Left renal cortex interstitium (tissue), 4 donors: ENCODE measurements at places on chromosomes 2 and 18. TPM values are rescaled to one million over a fixed set of nuclear protein-coding genes. Genes with fewer than 3 reads are reported as not detected.

GRCh38 chr2:232327105-232328031 lies 51.2 kb upstream of the ALPP start:
- no peak for DNase-seq

NDUFS1 gene
- 74.5 TPM for polyA plus RNA-seq

GRCh38 chr2:48328159-48328809 lies 201.7 kb upstream of the STON1 start:
- no peak for DNase-seq

- DNase-seq = no peak
Measured at GRCh38 chr2:118498943-118499342, 348.5 kb downstream of the EN1 start.

LIPG gene
- 54.3 TPM for polyA plus RNA-seq

DNA sequence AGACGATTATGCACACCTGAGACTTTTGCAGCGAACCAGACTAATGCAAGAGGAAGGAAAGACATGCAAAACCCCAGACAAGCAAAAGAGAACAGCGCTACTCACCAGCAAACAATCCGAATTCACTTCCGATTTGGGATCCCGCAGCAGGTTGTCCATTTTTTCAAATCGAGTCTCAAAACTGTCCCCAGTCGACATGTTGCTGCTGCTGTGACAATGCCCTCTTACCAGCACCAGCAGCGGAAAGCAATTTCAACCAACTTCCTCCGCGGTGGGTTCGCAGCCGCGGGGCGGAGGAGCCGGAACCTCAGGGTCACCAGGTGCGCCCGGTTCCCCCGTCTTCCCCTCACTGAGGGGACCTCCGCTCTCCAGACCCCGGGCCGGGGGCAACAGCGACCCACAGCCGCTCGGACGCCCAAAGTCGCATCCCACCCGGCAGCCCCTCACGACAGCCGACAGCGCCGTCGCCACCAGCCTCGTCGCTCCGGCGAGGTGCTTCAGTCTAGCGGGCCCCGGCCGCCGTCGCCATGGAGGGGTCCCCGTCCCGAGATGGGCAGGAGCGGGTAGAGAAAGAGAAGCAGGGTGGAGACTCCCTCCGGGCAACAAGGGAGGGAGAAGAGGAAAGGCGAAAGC lies 784 bp downstream of the ROCK1 start:
- peak; percentile 37 for DNase-seq

GRCh38 chr2:49237867-49238603 lies 83.7 kb upstream of the FSHR start:
- no peak for DNase-seq

PARD6G gene
- polyA plus RNA-seq = 31.9 TPM

DNA sequence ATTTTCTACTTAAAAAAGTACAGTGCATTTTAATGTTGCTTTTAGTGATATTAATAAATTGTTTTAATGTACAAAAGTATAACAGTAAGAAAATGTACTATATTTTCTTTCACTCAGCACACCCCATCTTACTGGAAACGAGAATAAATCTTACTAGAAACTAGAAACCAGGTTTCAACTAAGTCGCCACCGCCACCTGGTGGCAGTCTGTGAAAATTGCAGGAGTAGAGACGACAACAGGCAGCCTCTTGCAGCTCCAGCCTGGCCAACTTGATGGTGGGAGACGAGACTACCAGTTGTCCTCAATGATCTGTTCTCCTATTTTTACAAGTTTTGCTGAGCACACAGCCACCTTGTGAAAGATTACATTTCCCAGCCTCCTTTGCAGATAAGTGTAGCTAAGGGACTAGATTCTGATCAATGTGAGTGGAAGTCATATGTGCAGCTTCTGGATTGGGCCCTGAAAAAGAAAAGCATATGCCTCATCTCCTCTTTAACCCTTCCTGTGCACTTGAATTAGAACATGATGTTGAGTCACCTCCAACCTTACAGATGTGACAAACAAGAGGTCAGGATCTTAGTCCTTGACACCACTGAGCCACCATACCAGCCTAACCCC lies 8.7 kb downstream of the OTOF start:
- no peak for DNase-seq

GALNT14 gene
- polyA plus RNA-seq = 38.5 TPM

- DNase-seq = no peak
Measured at GRCh38 chr2:190343089-190343535, 277 bp upstream of the INPP1 start.

DNA sequence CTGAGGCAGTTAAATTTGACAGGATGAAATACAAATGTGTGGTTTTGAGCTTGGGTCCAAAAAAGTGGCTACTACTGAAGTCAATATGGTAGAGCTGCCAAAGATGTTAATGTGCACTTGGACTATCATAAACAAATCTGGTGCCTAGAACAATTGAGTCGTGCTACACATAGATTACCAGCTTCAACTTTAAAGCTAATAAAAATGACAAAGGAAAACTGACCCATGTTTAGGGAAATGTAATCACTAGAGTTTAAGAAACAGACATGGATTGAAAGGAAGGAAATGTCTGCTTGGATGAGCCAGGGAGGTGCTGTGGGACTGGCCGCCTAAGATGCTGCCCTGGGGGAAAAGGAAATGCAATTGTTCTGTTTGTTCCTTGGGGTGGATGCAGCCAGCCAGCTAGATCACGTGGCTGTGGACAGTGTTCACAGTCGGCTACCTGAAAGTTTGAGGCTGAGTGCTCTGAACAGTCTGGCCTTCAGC lies 36.6 kb downstream of the CYB5A start:
- no peak for DNase-seq

- DNase-seq = no peak
Measured at GRCh38 chr2:47917276-47917961, 11.1 kb upstream of the FBXO11 start.

GRCh38 chr2:127342101-127342500 lies 45.7 kb downstream of the MAP3K2 start:
- no peak for DNase-seq

TXNL1 gene
- polyA plus RNA-seq = 97.0 TPM

DNA sequence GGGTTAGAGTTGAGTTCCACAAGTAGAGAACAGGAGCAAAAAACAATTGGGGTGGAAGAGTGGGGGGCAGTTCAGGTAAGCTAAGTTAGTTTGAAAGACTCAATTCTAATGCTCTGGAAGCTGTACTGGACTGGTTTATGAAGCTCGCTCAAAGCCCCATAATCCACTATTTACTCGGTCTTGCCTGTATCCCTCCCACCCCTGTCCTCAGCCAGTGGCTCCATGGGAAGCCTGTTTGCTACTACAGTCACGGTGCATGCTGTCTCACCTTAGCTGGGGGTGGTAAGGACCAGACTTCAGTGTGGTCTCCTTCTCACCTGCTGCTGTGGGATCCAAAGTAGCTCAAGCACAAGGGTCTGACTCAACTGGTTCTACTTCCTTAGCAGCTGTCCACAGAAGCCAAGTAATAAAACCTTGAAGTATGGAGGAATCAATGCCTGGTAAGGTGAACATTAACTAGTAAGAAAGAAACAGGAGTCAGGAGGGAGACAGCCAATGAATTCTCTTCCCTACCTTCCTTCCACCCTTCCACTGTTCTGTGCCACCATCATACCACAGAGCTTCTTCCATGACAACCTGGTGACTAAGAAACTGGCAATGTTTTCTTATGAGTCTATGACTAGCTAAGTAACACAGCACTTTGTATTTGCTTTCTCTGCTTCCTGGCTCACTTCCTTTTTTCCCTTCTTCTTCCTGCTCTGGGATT lies 230.8 kb downstream of the SRBD1 start:
- DNase-seq = no peak

- no peak for DNase-seq
Measured at GRCh38 chr2:211077216-211077767, 520.9 kb downstream of the CPS1 start.

GRCh38 chr2:19745318-19746136 lies 156.3 kb downstream of the TTC32 start:
- no peak for DNase-seq

DNA sequence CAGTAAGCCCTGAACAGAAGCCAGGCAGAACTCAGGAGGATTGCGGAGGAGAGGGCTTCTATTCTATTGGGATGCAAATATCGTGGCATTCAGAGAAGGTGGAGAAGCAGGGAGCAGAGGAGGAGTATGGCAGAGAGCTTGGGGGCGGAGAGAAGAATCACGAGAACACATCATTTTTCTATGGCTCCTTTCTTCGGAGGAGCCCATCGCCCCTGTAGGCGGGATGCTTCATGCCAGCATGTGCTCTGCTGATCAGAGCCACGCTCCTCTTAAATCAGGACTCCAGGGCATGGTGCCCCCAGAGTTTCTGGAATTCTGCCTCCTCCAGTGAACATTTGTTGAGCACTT lies 71.1 kb downstream of the CIB4 start:
- no peak for DNase-seq

DNA sequence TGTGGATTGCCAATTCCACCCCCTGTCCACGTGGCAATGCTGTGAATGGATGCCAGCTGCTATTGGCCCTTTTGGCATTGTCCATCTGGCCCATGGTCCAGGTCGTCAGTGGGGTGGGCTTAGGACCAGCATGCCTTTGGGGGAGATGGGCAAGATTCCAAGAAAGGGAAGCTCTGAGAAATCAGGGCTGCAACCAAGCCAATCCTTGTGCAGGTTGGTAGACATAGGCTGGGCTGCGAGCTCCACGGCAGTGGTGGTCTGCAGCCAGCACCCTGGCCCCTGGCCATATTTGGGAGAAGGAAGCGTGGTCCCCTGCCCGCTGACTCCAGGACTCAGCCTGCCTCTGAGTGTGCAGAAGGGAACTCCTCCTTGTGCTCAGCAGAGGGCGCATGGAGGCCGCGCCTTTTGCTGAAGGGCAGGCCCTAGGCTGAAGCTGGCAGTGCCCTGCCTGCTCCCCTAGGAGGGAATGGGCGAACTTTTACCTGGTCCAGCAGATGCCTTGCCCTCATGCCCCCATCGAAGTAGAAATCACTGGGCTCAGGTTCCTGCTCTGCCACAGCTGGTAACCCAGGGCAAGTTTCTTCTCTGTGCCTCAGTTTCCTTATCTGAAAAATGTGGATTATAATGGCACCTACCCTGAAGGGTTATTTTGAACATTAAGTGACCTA lies 5.4 kb downstream of the SPR start:
- no peak for DNase-seq

EFHD1 gene
- 53.7 TPM for polyA plus RNA-seq

DNA sequence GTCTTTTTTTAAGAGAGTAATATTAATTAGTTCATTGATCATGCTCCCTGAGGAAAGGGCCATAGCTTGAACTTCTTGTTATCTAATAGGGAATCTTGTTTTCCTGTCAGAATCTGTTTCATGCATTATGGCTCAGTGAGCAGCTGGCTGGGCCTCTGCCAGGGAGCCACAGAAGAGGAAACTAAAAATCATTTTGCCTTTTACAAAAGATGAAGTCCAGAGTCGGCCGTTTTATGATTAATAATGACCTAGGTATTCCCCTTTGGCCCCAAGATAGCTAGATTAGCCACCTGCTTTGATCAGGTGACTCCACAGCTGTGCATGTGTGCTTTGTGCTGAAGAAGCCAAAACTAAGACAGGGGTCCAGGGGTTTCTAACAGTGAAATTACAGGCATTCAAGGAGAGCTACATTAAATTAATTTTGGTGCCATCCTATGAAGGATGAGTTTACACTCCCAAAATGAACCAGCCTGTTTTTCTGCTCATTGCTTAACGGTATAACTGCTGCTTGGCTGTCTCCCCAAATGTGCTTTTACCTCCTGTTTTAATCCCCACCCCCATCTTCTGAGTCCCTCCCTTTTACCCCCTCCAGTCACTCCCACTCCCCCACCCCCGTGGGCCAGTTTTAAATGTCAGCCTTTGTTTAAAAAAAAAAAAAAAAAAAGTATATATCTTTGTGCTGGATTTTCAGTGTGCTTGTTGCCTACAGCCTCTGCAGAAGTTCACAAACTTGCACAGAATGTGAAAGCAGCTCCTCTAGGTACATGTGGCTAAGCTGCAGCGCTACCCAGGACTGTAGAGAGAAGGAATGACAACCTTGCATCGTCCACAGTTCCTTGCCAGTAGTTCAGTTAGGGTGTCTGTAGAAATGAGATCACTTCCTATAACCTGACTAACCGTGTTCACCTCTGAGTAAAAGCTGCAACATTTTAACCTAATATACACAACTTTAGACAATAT lies 93.1 kb downstream of the CABLES1 start:
- DNase-seq = no peak

GRCh38 chr2:19538411-19538963 lies 180.1 kb upstream of the OSR1 start:
- DNase-seq = no peak

- no peak for DNase-seq
Measured at GRCh38 chr2:230661072-230661957, 51.3 kb upstream of the CAB39 start.

ABCG5 gene
- polyA plus RNA-seq = 0.54 TPM

TUBA4B gene
- 0.49 TPM for polyA plus RNA-seq
